ENCODE measurements at places on chromosomes 2 and 18.

DNA sequence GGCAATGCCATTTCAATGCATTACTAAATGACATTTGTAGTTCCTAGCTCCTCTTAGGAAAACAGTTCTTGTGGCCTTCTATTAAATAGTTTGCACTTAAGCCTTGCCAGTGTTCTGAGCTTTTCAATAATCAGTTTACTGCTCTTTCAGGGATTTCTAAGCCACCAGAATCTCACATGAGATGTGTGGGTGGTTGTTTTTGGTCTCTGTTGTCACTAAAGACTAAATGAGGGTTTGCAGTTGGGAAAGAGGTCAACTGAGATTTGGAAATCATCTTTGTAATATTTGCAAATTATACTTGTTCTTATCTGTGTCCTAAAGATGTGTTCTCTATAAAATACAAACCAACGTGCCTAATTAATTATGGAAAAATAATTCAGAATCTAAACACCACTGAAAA, 45.3 kb downstream of the HADHB start:
- DNase-seq = no peak

- no peak for DNase-seq
Measured at GRCh38 chr2:235347691-235348090, 146.2 kb upstream of the AGAP1 start.

DNA sequence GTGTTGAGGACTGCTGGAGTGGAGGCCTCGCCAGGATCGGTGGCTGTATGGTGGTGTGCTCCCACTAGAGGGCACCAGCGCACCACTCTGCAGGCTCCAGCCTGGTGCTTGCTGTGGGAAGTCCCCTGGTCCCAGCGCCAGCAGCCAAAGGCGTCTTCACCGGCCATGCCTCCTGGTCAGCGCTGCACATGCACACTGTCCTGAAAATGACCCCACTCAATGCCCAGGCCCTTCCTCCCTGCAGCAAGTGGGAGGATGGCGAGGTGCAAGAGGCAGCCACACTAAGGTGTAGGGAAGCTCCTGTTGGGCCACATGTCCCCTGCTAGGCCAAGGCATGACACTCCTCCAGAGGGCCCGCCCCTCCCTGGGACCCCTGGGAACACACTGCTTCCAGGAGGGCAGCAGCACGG, 136.5 kb downstream of the CTIF start:
- peak; percentile 86 for DNase-seq

GRCh38 chr2:230828272-230828961, 36.3 kb upstream of the ITM2C start:
- DNase-seq = no peak

GRCh38 chr2:224847381-224847780, 131.2 kb upstream of the CCDC195 start:
- DNase-seq = no peak

DNA sequence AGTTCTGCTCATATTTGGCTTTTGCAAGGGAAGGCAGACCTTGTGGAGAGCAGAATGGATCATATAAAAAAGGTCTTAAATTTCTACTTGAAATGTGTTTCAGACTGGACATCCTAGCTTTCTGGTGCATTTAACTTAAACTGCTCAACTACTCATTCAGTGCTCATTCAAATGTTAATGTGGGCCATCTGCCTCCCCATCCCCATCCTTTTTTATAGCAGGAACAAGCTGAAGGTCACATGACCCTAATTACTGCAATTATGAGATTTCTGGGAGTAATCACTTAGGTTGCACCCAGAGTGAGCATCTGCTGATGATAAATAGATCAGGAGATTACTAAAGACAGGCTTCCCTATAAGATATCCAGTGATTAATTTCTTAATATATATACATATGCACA, 96.1 kb downstream of the MAP2 start:
- DNase-seq = peak; percentile 87

- DNase-seq = peak; percentile 58
Measured at GRCh38 chr2:233053928-233054784, 6.0 kb upstream of the INPP5D start.
